ENCODE measurements at places on chromosomes 1 and 21.

- DNase-seq = no peak
Measured at GRCh38 chr1:61090546-61091202, 8.3 kb downstream of the NFIA start.

GRCh38 chr1:166119471-166119965, 47.3 kb downstream of the FAM78B start:
- no peak for DNase-seq

- no peak for DNase-seq
Measured at GRCh38 chr1:160798439-160798838, 2.5 kb downstream of the LY9 start.

- no peak for DNase-seq
Measured at GRCh38 chr1:36572142-36572715, 89.5 kb upstream of the CSF3R start.

GRCh38 chr1:15974855-15975254, 1.0 kb downstream of the ZBTB17 start:
- DNase-seq = no peak

DNA sequence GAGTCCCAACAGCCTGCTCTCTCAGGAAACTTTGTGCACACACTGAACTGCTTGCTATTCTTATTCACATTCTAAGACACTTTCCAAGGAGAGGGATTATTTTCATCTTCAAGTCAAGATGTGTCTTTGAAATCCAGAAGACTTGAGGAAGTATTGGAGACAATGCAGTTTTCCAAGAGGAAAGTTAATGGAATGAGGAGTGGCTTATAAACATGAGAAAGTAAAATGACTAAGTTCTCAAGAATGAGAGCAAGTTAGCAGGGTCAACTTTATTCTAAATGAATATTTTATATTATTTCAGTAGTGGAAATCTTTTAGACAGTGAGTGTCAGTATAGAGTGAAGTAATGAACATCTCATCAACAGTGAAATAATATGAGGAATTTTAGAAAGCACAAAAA, 1239.3 kb downstream of the MRPL39 start:
- DNase-seq = peak; percentile 38

- DNase-seq = no peak
Measured at GRCh38 chr1:91325456-91325855, 79.2 kb downstream of the HFM1 start.

GRCh38 chr1:7264101-7264500, 478.8 kb downstream of the CAMTA1 start:
- no peak for DNase-seq

DNA sequence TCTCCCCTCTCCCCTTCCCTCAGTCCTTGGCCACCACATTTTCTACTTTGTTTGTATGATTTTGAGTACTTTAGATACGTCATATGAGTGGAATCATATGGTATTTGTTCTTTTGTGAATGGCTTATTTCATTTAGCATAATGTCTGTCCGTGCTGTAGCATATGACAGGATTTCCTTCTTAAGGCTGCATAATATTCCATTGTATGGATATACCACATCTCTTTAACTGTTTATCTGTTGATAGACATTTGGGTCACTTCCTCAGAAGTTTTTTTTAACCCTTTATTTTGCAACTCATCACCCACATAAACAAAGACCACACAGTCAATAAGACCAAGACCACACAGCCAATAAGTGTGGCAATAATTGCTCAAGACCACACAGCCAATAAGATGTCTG, 24.9 kb downstream of the FAM163A start:
- DNase-seq = no peak

DNA sequence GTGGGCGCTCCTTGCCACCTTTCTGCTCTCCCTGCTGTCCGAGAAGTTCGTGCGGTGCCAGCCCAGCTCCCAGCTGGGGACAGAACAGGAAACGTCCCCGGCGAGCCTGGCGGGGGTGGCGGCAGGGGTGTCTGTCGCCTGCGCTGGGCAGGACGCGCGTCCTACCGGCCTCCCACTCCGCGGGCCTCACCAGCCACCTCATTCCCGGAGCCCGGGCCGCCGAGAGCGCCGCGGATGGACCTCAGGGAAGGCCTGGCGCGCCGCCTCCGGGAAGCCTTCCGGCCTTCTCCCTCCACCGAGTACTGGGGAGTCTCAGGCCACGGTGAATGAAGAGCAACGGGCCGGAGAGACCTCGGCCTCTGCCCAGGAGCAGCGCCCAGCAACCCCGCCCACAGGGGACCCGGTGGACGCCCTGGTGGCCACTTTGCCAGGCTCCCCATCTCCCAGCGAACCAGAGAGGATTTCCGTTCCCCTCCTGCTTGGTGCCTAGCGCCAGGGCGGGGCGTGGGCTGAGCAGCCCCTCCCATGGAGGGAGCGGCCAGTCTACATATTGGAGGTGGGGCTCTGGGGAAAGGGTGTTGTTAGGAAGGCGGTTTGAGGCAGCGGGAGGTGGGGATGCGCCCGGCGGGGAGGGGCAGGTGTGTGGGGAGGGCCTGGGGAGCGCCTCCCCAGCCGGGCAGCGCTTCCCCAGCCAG, 9.5 kb upstream of the TNFRSF14 start:
- peak; percentile 52 for DNase-seq

DNA sequence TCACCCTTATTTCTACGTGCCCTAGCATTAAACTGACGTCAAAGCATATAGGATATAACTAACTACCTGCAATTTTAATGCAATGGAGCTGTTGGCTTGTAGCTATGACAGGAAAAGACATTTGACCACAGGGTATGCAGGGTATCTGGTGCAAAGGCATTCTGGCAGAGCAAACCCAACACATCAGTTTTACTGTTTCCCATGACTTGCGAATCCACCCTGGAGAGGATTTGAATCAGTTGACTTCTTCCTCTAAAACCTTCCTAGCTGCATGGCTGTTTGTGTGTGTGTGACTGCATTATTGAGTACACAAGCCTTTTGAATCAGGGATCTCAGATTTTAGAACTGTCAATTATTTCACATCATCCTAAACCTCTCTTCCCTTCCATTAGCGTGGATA, 41.7 kb upstream of the SYT14 start:
- DNase-seq = peak; percentile 73

GRCh38 chr21:45256912-45257672, 30.6 kb downstream of the POFUT2 start:
- DNase-seq = no peak

DNA sequence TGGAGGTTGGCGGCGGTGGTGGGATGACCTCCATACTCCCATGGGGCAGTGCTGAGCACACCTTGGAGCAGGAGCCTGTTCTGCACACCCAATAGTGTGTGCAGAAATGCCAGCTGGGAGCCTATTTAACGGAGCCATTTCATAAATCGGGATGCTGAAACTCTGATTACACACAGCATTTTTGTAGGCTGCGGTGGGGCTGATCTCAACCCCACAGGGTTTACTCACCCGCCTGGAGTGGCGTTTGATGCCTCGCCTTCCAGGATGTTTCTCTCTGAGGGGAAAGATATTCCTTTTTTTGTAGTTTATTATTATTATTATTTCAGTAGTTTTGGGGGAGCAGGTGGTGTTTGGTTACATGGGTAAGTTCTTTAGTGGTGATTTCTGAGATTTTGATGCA, 82.6 kb upstream of the WDR26 start:
- DNase-seq = no peak

DNA sequence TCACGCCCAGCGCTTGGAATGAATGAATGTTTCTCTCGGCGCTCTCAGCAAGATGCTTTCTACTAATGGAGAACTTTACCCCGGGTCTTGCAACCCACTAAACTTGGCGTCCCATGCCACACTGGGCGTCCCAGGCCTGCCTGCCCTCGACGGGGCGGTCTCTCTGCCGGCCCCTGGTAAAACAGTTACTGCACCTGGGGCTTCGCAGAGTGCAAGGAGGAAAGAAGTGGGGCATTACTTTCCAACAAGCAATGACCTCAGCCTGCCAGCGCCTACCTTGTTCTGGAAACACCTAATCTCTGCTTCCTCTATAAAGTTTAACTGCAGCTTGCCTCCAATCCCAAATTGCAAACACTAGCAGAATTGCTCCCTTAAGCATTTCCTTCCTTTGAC, 27.8 kb upstream of the NFIA start:
- DNase-seq = no peak

DNA sequence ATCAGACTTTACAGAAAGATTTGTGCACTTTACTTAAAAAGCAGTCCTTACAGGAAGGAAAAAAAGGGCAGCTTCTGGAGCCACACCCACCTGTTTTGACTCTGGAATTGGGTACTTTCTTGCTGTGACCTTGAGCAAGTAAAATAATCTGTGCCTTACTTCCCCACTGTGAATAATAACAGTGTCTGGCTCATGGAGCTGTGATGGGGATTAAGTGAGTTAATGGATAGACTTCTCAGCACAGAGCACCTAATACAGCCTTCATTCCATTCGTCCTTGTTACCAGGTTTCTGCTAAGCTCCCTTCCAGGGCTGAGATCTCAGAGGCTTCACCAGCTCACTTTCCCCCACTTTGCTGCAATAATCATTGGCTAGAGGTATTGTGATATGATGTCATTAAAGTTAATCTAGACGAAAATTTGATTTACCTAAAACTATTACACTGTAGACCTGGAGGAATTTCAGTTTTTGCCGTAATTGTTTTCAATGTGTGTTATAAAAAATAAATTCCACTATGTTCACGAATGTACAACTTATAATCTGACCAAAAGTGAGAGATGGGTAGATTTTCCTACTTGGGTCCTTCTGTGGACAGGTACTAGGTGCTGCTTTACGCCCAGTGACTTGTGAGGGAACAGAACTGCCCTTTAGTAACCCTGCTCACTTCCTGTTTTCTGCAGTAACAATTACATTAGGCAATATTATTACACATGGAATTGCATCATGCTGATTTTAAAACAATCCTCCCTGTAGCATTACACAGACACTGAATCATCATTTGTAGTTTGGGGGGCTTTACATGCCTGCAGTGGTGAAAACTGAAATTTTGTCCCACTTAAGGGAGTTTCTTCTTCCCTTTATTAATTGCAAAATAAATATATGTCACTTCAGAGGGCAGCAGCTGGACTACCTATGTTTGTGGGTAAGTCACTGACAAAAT, 19.7 kb upstream of the ABCG1 start:
- DNase-seq = peak; percentile 26

GRCh38 chr1:199878823-199879222, 148.7 kb upstream of the NR5A2 start:
- DNase-seq = no peak

DNA sequence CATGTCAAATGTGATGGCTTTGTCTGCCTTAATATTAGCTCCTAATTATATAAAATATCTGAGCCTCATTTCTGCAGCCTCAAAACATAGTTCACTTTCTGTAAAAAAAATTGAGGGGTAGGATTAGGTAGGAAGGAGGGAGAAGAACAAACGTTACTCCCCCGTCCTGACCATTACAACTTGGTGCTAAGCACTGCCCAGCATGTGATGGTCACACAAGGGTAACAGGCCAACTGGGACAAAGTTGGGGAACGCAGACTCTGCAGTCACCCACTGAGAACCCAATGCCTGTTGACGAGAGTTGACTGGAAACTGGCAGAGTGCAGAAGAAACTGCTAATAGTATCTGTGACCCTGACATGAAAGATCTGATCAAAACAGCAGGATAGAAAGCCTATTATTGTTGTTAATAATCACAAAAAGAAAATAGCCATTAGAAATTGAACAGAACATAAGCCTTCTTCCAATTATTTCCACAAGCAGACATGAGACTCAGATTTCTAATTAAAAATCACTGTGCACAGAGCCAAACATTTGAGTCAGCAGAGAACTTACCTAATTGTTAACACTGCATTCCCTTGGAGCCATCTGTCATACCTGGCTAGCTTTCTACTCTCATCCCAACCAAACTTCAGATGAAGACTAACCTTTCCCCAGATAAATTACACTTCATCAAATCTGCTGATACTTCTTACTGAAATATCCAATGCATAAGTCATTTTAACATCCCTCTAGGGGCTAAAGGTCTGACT, 5.5 kb downstream of the SORT1 start:
- no peak for DNase-seq

- no peak for DNase-seq
Measured at GRCh38 chr21:42352441-42353095, 1.8 kb upstream of the TFF2 start.

GRCh38 chr1:39683591-39684312, 7.5 kb downstream of the HPCAL4 start:
- no peak for DNase-seq

DNA sequence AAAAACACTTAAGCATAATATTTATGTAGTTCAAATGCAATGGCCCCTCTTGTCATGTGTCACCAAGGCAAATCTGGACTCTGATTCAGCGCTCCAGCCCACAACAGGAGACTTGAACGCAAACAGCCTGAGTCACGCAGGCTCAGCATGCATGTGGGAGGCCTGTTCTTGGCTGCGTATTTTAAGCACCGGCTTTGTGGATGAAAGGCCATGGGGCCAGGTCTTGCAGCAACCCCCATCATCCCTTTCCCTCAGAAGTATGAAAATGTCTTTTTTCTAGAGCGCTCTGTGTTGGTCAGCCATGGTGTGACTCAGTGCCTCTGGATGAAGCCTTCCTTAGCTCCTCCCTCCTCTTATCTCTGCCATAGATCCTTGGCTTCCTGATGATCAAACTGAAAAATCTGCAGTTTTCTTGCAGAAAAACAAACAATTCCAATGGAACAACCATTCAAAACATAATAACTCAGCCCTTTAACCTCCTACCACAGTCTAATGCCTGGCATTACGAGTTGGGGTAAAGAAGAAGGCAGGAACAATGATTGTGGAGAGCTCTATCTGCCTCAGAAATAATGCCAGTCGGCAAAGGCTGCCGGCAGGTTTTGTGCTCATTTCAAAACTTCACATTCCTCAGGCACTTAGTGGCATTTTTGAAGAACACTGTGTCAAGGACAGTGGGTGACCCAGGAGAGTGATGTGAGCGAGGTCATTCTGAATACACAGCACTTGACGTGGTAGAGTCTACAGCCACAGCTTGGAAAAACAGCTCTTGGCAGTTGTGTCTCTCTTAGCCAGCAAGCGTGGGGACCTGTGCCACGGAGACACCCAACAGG, 167.5 kb downstream of the CLIC6 start:
- peak; percentile 100 for DNase-seq

GRCh38 chr1:244862699-244863490, 1.4 kb downstream of the HNRNPU start:
- DNase-seq = peak; percentile 69

- DNase-seq = no peak
Measured at GRCh38 chr1:41100170-41100569, 78.6 kb upstream of the SLFNL1 start.

GRCh38 chr1:109763646-109764415, at the start of gene EPS8L3:
TSS of gene EPS8L3 (minus strand) at chr1:109763923. CDS start at chr1:109761749, 2,174 bp downstream.
- no peak for DNase-seq

GRCh38 chr1:226274138-226274537, 34.8 kb downstream of the LIN9 start:
- DNase-seq = peak; percentile 14

GRCh38 chr1:172238965-172239364, 181.5 kb upstream of the C1orf105 start:
- DNase-seq = no peak

DNA sequence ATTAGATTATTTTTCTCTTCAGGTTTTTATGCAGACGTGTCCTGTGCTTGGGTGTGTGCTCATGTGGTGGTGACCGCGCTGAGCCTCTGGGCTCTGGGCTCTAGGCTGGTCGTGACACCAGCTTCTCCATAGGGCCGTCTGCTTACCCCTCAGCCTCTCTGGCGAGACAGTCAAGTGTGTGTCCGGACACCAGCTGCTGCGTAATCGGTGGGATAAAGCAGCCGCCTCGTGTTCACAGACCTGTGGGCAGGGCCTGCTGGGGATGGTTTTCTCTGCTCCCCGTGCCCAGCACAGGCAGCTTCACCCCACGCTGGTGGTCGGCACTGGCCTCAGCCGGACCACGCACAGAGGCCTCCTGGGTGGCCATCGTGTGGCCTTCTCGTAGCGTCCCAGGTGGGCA, 33.6 kb upstream of the DIP2A start:
- DNase-seq = no peak

All from astrocyte (in vitro differentiated cells and primary cell).